Brain microvascular endothelial cell (primary cell): ENCODE measurements at places on chromosomes 5 and 9.

DNA sequence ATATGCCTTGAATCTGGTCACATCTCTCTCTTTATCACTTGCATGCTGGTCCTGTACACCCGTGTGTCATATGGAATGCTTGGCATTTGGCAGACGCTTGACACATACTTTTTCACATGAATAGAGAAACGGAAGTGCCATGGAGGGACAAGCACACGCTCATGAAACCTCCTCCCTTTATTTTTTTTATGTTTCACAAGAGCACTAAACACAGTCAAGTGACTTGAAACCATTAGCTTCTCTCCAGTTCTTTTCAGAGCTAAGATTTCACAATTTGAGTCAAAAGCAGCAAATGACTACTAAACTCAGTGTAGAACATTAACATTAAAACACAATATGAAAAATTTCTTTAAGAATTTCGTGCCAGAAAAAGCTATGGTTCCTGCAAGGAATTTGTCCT is 151.1 kb downstream of the DOCK2 start:
- peak; percentile 56 for DNase-seq

DNA sequence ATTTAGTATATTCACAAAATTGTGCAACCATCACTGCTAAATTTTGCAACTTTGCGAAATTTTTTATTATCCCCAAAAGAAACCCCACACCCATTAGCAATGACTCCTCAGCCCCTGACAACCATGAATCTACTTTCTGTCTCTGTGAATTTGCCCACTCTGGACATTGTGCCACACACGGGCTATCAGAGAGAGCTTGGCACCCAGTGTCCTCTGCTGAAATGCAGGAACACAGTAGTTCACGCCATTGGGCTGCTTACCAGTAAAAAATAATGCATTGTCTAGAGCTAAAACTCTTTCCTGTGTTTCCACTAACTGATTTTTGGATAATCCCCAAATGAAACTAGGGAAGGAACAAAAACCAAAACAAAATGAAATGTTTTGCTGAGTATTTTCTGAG is 60.0 kb downstream of the HRH2 start:
- DNase-seq, result no peak

- peak; percentile 24 for DNase-seq
Observed at GRCh38 chr5:36877667-36878391, 1.3 kb downstream of the NIPBL start.

DNA sequence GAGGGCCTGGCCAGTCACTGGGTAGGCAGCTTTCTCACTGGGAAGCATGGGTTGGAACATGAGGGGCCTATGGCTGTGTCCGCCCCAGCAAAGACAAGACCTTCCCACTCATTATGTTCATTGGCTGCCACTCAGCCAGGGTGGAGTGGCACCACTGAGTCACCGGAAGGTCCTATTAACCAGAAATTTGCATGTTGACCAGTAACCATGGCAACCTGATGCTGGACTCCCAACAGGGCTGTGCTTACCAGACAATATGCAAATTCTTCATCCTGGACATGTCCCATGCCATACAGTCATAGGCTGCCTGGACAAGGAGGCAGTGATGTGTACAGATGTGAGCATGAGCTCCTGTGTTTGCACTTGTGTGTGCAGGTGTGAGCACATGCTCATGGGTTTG is 66.7 kb downstream of the PSD2 start:
- peak; percentile 46 for DNase-seq

- no peak for DNase-seq
Observed at GRCh38 chr9:29958469-29958868, 2385.2 kb upstream of the C9orf72 start.

DNA sequence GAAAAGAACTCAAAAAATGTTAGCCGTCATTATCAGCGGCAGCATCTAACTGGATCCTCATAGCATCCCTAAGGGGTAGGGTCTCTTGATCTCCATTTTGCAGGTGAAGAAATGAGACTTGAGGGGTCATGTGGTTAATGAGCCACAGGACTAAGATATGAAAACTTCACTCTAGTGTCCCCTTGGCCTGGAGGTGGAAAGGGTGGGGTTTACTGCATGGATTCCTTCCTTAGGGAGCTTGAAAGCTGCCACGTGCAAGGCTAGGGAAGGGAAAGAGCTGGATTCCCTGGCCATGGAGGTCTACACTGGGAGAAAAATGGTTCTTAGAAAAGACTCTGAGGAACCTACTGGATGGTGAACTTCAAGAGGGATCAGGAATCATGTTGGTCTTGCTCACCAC is 107.9 kb downstream of the SPRY4 start:
- no peak for DNase-seq

- DNase-seq, result peak; percentile 71
Observed at GRCh38 chr5:37086466-37087173, 162.6 kb downstream of the CPLANE1 start.

DNA sequence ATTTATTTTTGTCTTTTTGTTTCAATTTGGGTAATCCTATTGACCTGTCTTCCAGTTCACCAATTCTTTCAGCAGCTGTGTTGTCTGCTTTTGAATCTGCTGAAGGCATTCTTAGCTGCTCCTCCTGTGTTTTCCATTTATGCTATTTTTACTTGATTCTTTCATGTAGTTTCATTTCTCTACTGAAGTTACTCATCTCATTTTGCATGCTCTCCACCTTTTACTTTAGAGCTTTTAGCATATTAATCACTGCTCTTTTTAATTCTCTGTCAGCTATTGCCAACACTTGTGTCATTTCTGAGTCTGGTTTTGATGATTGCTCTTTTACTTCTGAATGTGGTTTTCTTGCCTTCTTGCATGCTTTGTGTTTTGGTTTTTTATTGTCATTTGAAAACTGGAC is 496.0 kb upstream of the CLINT1 start:
- no peak for DNase-seq

GRCh38 chr5:103894882-103895281 is 332.3 kb upstream of the NUDT12 start:
- peak; percentile 2 for DNase-seq

GRCh38 chr5:66164044-66164790 is 20.1 kb downstream of the SREK1 start:
- no peak for DNase-seq

- no peak for DNase-seq
Observed at GRCh38 chr5:50856401-50857119, 190.1 kb downstream of the PARP8 start.

GRCh38 chr5:144139586-144139985 is 30.9 kb downstream of the YIPF5 start:
- DNase-seq, result peak; percentile 31

DNA sequence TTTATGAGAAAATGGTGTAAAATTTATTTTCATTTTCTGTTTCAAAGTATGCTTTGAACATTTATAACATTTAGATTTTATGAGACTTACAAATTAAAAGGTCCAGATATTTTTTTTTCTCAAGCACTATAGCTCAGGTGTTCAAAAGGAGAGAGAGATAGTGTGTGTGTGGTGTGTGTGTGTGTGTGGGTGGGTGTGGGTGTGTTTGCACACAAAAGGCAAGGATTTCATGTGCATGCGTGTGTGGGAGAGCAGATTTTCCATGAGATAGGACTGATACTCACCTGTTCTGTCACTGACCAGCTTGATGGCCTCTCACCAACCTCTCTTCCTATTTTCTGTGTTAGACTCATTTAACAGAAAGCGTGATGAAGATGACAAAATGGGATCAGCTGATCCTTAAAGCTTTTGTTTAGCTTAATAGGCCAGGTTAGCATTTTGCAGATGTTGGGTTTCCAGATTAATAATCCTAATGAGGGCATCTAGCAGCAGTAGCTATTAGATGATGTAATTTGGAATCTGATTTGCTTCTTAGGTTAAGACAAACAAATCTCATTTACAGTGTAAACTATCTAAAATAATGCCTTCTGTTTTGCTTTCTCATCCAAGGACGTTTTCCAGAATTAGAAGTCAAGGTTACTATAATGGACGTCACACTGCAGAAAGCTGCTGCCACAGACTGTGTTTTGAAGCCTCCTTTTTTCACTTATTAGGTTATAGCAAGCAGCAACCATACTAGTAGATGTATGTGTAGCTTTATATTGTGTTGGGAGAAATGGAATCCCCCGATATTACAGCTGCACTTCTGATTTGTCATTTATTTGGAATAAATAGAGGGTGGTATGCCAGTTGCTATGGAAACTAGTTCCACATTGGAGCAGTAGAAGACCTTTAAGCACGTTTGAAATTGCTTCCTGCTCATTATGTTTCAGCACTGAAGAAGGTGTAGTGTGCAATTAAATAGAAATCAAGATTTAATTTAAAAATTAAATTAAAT is 355.6 kb downstream of the TAF11L14 start:
- no peak for DNase-seq

- no peak for DNase-seq
Observed at GRCh38 chr5:122404018-122404417, 92.0 kb downstream of the SNCAIP start.

DNA sequence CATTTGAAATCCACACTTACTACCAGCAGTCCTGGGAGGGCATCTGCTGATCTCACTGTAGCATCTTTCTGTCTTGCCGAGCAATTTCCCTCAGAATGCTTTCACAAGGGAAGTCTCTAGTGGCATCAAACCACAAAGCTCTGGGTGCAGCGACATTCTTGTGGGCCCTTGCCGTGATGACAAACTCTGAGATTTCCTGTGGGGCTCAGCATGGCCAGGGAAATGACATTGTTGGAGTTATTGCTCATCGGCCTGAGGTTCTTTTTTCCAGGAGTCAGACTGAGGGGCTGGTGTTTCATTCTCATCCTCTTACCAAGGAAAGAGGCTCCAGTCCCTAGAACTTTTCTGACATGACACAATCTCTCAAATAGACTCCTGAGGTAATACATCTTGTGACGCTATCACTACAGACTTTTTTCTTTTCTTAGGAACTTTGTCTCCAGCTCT is 51.4 kb downstream of the PFDN1 start:
- peak; percentile 97 for DNase-seq

DNA sequence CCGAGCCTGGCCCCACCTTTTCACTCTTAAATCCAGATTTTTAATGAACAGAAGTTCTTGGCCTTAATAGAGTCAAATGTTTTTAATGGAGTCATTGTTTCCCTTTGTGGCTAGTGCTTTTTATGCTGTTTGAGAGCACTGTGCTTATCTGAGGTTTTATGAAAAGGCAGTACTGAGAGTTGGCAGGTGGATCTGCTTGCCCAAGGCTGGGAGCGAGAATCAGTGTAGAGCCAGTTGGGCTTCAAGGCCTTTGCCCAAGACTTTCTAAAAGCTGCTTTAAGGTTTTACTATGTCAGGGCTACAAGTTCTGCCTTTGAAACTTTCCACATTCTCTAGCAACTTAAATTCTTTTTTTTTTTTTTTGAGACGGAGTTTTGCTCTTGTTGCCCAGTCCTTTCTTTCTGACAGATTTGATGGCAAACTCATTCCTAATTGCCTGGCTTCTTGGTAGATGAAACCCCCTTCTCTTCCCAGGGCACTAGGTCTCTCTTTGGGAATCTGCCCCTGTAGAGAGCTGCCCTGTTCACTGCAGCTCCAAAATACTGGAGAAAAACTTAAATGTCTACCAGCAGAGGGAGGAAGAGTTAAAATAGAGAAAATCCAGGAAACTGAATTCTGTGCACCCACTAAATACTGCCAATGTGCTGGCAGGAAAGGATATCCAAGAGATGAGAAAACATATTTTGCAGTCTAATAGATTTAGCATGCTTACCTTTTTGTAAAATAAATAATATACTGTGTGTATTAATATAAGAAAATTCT is 36.9 kb upstream of the CDK20 start:
- no peak for DNase-seq

DNA sequence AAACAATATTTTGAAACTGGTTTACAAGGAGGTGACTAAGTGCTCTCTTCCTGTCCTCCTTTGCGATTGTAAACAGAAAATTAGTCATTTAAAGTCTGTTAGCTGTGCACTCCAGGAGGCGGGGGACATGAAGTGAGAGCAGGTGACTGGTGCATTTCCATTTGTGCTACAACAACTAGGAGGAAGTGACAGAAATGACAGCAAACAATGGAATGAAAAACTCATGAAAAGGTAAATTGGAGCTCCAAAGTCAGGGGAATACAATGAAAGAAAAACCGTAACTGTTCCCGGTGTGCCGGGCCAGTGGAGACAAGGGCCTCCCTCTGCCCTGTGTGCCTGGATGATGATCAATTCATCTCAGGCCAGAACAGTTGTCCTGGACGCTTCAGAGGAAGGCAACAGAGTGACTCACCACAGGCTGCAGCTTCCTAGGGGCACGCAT is 439.9 kb downstream of the GADD45G start:
- DNase-seq, result no peak

DNA sequence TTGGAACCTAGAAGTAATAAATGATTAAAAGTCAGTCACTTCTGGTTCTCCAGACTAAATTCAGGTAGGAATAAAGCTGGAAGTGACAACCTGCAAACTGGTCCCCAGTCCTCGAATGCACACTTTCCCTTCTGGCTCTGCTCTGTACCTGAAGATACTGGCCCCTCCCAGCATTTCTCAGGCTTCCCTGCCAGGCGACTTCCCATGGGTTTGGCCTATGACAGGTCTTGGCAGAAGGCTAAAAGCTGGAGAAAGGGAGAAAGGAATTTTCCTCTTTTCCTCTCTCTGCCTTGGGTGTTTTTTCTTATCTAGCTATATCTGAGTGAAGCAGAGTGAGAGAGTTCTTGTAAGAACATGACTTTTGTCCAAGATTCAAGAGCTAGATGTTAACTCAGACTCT is 1005.7 kb downstream of the DTWD2 start:
- DNase-seq, result no peak
